ENCODE measurements at places on chromosomes 12 and 14.

- DNase-seq = no peak
Observed at GRCh38 chr12:93101367-93101766, 172.3 kb upstream of the EEA1 start.

- DNase-seq = no peak
Observed at GRCh38 chr12:124326871-124327270, 32.0 kb downstream of the RFLNA start.

DNA sequence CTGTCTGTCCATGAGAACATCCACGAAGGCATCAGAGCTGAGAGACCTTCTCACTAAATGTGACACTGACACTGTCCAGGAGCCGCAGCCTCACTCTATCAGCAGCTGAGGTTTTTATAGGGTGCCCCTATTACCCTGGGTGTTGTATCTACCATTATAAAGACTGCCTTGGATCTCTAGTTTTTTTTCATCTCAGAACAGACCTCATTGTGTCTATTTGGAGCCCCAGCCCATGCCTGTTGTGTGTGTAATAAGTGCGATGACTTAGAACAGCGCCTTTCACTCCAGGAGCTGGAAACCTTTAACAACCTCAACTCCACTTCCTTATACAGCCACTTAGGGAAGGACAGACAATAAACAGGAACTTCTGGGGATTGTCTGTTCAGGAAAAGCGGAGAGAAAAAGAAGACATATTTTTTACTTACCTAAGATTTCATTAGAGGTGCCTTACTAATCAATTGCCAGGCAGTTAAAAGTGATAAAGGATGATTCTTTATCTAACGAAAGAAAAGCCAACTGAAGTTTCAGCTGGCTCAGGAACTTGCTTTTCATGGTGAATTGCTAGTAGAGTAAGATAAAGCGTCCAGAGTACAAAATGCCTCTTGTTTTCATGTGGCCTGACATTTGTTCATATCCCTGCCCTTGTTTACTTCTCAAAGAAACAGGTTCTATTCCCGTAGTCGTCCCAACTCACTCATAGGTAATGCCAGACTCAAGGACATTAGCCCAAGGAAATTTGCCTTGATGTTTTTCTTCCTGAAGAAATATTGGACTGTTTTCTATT lies 420.6 kb downstream of the RAD51B start:
- no peak for DNase-seq

DNA sequence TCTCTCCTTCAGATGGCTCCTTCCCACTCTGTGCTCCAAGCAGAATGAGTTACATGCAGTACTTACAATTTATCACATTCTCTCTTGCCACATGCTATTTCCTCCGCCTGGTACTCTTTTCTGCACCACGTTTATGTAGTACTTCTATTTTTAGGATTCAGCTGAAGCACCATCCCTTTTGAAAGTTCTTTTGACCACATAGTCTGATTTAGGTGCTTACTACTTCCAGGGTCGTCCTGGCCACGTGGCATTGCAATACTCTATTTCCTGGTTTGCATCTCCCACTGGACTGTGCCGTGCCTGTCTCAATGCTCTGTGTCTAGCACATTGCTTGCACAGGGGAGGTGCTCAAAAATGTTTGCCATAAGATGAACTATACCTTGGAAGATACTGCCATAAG lies 16.3 kb upstream of the TBC1D30 start:
- no peak for DNase-seq

- DNase-seq = no peak
Observed at GRCh38 chr14:67962215-67962644, 142.7 kb downstream of the RAD51B start.

- DNase-seq = no peak
Observed at GRCh38 chr12:23626791-23627190, 322.7 kb downstream of the SOX5 start.

DNA sequence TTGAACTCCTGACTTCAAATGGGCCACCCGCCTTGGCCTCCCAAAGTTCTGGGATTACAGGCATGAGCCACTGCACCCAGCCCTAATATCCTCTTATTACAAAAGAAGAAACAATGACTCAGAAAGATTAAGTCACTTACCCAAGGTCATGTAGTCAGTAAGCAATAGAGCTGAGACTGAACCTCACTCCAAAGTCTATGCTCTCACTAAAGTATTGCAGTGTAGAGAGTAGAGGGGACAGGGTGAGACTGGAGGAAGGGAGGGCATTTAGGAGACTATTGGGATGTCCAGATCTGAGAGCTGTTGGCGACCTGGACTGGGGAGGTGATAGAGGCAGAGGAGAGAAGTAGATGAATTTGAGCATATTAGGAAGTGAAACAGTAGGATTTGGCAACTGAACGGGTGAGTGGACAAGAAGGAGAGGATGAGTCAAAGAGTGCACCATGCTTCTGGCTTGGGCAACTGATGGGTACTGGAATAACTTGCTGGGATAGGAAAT lies 11.8 kb downstream of the P2RX7 start:
- DNase-seq = no peak

GRCh38 chr14:68395604-68396003 lies 397.3 kb downstream of the ZFP36L1 start:
- no peak for DNase-seq

DNA sequence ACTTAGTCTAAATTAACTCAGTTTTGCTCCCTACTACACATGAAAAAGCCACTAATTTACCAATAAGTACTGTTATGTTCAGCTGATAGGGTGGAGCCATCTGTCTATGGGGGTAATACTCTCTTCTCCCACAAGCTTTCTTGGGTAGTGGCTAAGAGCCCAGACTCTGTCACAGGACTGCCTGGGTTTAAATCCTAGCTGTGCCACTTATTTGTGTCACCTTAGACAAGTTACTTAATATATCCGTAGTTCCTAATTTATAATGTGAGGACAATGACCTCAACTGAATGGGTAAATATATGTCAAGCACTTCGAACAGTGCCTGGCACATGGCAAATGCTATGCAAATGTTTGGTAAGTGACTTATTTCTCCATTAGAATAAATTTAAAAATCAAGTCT lies 185.6 kb downstream of the DACT1 start:
- no peak for DNase-seq

DNA sequence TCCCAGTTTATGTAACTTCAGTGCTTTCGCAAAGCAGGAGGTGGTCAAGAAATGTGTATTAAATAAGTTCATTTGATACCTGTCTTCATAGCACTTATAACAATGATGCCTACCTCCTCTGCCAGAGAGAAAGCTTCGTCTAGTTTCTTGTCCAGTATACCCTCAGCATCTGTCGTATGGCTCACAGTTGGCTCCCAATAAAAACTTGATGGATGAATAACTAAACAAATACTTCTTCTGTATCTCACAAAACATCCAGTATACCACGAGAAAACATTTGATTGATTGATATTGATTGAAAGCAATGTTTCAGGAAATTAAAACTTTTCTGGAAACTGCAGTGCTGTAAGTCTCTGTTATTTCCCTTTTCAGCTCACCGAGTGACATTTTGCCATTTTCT lies 26.9 kb upstream of the PTGDR start:
- DNase-seq = no peak

- no peak for DNase-seq
Observed at GRCh38 chr12:51118706-51119105, 35.3 kb upstream of the CSRNP2 start.

GRCh38 chr14:105738638-105739037 lies 212.3 kb downstream of the TMEM121 start:
- no peak for DNase-seq

DNA sequence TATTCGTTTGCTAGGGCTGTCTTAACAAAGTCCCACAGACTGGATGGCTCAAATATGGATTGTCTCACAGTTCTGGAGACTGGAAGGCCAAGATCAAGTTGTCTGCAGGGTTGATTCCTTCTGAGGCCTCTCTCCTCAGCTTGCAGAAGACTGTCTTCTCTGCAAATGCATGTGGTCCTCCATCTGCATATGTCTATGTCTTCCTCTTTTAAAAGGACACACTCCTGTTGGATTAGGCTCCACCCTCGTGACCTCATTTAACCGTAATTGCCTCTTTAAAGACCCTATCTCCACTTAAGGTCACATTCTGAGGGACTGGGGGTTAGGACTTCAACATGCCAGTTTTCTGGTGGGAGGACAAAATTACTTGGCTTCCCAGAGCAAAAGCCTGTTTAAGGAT lies 123.3 kb downstream of the SLC38A6 start:
- no peak for DNase-seq

GRCh38 chr14:104356020-104356737 lies 217.8 kb downstream of the KIF26A start:
- DNase-seq = no peak

- DNase-seq = no peak
Observed at GRCh38 chr12:10252201-10252600, 39.5 kb downstream of the GABARAPL1 start.

GRCh38 chr12:94726236-94726835 lies 76.0 kb upstream of the TMCC3 start:
- no peak for DNase-seq

DNA sequence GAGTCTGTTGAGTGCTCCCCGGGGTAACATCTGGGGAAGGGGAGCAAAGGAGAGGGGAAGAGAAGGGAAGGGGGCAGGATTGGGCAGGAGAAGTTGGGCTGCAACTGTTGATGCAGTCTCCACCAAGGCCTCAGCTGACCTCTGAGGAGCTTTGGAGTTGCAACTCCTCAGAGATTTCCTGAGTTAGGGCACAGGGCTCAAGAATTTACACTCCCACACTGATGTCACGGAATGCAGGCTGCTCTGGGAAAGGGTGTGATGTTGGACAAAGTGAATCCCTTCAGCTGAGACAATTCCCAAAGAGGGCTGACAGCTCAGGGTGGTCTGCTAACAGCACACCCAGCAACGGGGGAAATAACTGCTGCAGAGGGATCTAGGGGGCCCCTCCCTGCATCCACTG lies 295.6 kb downstream of the PCNX1 start:
- no peak for DNase-seq
